Ovary (tissue), 10 donors: ENCODE measurements at places on chromosomes 16 and 17. TPM values are rescaled to one million over a fixed set of nuclear protein-coding genes. Genes with fewer than 3 reads are reported as not detected.

Gene C17orf107
- total RNA-seq: 7.2 TPM

Gene ANKRD13B
- 17.1 TPM for total RNA-seq

- no peaks in the 10 kb centered on the region for H3K27me3 ChIP-seq
- no peaks in the 10 kb centered on the region for H3K36me3 ChIP-seq
- H3K4me3 ChIP-seq: no peak overlapping the region
- H3K4me1 ChIP-seq: no peaks in the 10 kb centered on the region
- no peak overlapping the region for H3K27ac ChIP-seq
Measured at GRCh38 chr17:54662978-54663876, 237.4 kb upstream of the TOM1L1 start.

Gene C16orf54
- 0.20 TPM for total RNA-seq

Gene NPIPB9
- total RNA-seq: 2.8 TPM

Gene PLA2G15
- 9.7 TPM for total RNA-seq

Gene MYO15A
- total RNA-seq: 3.2 TPM

GRCh38 chr16:88298181-88298832 is 84.5 kb upstream of the ZNF469 start:
- H3K27ac ChIP-seq: no peak overlapping the region
- DNase-seq: peak; percentile 39
- no peaks in the 10 kb centered on the region for H3K4me1 ChIP-seq
- no peaks in the 10 kb centered on the region for H3K27me3 ChIP-seq

DNA sequence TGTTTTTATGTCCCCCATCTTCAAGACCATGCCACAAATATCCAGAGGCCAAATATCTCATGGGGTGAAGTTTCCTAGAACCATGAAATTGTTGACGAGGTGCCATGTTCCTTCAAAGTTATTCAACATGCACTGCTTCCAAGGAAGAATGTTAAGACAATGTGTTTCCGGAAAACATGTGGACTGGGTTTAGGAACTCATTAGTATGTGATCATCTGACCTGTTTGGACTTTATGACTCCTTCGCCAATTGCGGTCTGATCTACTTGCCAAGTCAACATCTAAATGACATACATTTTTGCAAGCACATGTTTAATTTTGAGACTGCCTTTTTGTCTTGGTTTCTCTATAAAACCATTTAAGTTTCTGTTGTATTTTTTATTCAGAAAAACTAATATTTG is 234.8 kb downstream of the MAF start:
- no peaks in the 10 kb centered on the region for H3K4me1 ChIP-seq
- H3K4me3 ChIP-seq: no peak overlapping the region
- no peak for DNase-seq
- no peaks in the 10 kb centered on the region for H3K36me3 ChIP-seq
- no peaks in the 10 kb centered on the region for H3K27me3 ChIP-seq
- H3K27ac ChIP-seq: no peak overlapping the region
